Esophagus mucosa (tissue), 1 donor: ENCODE measurements at places on chromosomes 2 and 18. TPM values are rescaled to one million over a fixed set of nuclear protein-coding genes. Genes with fewer than 3 reads are reported as not detected.

- ATAC-seq, result no peak
These were observed 109.8 kb upstream of the SEC11C start for GRCh38 chr18:59029663-59030429.

DNA sequence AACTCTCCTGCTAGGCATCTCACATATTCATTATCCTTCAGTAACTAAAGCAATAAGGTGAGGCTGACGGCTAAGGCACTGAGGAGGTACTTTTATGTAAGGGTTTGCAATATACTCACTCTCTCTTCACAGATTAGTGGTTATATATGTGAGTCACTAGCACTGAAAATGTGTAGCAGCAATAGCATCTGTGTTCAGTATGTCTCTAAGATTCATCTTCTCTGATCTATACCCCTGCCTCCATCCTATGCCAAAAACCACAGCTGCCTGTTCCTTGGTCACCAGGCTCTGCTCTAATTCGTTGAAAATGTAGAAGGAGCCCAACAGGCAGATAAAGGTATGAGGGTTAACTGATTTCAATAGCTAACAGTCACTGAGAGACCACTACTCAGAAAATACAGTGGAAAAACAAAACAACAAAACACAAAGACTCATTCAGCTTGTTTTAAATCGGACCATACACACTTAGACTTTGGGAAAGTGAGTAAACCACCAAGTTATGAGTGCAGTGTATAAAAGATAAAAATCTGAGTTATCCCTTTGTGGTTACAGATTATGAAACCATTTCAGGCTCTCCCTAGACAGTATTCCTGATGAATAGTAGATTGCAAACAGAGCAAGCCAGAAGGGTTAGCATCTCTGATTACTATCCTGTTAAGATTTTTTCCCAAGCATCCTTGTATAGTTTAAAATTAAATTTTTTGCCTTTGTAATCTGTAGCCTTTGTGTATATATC, 75.3 kb upstream of the CYP26B1 start:
- no peak for ATAC-seq

- ATAC-seq, result no peak
These were observed 179.7 kb downstream of the WDPCP start for GRCh38 chr2:63408530-63408929.

GRCh38 chr2:54480025-54480424, 23.9 kb downstream of the SPTBN1 start:
- no peak for ATAC-seq

DNA sequence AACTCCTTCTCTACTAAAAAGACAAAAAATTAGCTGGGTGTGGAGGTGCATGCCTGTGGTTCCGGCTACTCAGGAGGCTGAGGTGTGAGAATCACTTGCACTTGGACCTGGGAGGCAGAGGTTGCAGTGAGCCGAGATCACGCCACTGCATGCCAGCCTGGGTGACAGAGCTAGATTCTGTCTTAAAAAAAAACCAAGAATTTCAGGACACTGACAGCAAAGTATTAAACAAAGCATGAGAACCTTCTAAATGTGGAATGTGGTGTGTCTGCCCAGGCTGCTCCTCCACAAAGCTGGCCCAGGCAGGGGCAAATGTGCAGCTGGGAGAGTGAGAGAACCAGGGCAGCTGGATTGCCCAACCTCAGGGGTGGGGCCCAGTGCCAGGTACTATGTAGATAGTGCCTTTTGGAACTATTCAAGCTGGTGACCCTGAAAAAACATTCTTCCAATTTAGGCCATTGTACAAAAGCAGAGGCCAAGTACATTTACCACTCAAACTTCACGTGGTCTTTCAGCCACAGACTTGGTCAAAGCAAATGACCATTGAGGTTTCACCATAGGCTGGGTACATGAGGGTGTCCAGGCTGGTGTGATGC, 6.7 kb upstream of the UGT1A5 start:
- peak; percentile 92 for ATAC-seq

DNA sequence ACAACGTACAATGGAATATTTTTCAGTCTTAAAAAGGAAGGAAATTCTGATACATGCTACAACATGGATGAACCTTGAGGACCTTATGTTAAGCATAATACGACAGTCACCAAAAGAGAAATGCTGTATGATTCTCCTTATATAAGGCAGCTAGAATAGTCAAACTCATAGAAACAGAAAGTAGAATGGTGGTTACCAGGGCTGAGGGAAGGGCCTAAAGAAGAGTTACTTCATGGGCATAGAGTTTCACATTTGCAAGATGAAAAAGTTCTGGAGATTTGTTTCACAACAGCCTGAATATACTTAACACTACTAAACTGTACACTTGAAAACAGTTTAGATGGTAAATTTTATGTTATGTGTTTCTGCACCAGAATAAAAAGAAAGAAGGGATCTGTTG, 113.3 kb downstream of the GALNT1 start:
- ATAC-seq, result no peak

Gene CXCR1
- 0.72 TPM for total RNA-seq

Gene STPG4
- total RNA-seq, result 0.16 TPM
